ENCODE measurements at places on chromosomes 4 and X.

DNA sequence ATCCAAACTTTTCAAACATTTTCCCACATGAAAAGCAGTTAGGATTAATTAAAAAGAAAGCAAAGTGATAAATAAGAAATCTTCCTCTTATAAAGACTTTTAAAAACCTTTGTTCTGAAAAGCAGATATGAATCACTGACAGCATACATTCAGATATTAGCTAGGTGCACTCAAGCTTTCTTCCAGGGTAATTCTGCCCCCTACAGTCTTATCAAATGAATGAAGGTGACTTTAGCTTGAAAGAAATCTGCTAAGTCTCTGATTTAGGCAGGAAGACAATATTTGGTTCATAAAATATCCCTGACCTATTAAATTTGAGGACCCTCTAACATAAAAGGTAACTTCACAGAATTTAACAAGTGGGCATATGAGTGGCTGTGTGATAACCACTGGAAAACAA is 209.1 kb upstream of the FAM47A start:
- no peak for DNase-seq

DNA sequence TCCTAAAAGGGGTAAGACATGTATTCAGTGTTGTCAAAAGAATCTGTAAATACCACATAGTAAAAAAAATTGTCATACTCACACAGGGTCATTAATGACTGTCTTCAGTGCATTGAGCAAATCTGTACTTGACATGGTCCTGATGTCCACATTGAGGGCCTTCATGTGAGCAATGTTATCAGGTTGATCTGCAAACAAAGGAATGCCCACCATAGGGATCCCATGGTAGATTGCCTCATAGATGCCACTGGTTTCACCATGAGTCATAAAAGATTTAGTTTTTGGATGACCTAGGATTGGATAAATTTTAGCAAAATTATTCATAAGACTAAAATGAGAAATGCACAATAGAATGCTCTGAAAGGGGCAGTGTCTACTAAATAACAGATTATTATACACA is 38.1 kb upstream of the UGT2B15 start:
- DNase-seq, result no peak

DNA sequence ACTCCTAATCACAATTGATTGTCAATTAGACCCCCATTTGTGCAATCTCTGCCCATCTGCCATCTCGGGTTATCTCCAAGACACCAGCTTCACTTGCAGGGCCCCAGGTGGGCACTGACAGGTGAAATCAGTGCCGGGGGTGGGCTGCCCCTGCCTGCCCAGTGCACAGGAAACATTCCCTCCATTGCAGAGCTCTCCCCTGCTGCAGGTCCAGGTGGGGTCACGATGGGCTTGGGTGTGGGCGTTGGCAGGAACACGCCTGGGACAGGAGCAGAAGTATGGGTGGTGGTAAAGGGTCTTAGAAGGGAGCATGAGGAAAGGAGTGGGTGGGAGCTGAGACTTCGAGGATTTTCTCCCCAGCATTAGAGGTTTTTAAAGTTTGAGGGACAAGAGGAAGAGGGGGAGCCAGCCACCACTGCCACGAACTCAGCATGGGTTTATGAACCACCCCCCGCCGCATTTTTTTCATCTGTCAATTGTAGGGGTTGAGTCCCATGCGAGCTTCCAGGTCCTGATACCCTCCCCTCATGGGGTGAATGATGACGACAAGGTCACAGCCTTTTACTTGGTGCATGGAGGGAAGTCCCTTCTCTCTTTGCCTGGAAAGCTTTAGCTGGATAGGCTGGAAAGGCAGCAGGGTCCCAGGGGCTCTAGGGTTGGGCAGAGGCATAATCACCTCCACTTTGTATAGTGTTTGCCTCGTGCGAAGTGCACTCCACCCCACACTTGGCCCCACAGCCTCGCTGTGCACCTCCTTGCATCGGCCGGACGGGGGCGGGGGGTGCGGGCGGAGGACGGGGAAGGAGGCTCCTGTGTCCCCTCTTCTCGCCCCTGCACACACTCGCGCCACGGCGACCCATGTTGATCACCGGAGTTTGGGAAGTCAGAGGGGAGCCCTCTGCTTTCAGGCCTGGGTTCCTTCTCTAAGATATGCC is 3.5 kb upstream of the NKX1-1 start:
- no peak for DNase-seq

DNA sequence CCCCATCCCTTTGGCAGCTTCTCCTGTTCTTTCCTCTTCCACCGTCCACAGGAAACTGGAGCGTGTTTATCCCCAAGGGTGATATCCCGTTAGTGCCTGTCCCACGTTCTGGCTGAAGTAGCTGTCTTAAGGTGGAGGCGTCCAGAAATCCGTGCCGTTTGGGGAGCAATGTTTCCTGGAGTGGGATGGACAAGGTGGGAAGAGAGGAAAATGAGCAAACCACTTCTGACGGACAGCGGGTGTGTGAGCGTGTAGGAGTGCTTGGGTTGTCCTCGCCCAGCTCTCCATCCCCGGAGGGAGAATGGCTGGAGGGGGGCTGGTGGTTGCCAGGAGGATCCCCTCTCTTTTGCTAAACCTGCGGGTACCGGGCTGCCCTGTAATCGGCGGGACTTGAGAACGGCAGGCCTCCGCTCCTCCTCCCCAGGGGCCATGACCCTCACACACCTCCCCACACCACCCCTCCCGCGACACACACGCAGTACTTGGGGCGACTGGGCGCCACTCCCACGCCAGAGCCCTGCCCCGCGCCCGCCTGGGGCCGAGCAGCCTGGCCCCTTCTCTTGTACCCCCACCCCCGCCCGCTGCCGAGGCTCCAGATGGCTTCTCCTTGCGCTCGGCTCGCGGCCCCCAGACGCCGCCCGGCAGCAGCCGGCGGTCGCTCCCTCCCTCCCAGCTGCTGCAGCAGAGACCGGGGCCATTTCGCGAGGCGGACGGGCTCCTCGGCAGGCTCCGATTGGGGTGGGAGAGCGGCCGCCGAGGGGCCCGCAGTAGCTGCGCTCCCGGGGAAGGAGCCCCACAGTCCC is 13.9 kb upstream of the PRDM8 start:
- DNase-seq, result peak; percentile 36

DNA sequence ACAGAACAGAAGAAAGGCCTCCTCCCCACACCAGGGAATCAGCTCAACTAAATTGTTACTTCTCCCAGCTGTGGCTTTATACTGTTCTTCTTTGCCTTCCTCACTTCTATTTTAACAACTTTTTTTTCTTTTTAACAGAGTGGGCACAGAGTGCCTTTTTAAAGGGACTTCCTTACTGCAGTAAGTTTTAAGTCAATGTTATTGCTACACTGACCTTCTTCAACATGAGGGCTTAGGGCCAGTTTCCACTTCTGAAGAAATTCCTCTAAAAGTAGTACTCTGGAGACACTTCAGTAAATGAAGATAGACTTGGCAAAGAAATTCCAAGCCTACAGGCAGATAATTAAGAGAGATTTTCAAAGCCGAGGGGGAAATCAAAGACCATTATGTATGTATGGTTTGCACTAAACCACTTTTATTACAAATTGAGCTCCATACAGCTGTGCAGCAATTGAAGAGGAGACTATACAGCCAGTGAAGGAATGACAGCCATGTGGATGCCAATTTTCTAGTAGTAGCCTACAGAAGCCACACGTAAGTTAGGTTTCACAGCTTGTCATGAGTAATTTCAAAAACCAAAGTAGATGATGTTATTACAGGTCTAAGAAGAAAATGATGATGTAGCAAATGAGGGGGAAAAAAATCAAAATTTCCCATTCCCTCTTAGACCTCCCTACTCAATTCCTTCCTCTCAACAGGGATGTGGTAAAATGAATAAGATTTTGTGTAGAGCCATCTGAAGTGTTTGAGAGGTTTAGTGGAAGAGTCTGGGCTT is 36.9 kb upstream of the RASGEF1B start:
- no peak for DNase-seq

- no peak for DNase-seq
These were observed 119.3 kb upstream of the CLNK start for GRCh38 chr4:10803713-10804343.

DNA sequence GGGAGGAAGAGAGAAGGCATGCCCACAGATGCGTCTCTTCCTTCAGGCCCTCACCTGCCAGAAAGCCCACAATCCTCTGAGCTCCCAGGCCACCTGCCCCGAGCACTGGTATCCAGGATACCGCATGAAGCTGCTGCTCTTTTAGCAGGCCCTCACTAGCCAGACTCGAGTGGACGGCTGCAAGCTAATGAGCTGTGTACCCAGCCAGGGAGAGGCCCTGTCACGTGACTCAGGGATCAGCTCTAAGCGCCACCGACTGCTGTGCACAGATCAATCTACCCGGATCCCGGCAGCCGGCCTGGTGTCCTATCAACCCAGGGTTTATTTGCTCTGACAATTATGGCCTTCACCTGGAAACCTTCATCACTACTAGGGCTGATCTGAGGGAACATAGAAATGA is 39.0 kb downstream of the BCOR start:
- DNase-seq, result no peak

DNA sequence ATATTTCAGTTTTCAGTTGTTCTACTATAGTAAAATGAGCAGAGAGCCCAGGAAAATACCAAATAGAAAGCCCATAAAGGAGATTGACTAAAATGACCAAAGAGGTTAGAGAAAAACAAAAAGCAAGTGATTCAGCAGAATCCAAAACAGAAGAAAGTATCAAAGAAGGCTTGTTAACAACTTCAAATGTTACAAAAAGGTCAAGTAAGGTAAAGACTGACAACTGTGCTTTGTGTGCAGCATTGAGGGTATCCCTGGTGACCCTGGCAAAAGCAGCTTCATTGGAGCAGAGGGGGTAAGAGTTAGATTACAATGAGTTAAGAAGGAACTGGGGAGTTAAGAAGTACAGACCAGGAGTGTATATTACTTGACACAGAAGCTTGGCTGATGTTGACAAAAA is 317.9 kb downstream of the OPHN1 start:
- no peak for DNase-seq

- no peak for DNase-seq
These were observed 78.6 kb downstream of the CAMK2D start for GRCh38 chr4:113682730-113683537.

GRCh38 chrX:47619486-47620302 is at the start of gene SYN1:
TSS of gene SYN1 (minus strand) at chrX:47619857. CDS start at chrX:47619728, 129 bp downstream.
- peak; percentile 63 for DNase-seq

DNA sequence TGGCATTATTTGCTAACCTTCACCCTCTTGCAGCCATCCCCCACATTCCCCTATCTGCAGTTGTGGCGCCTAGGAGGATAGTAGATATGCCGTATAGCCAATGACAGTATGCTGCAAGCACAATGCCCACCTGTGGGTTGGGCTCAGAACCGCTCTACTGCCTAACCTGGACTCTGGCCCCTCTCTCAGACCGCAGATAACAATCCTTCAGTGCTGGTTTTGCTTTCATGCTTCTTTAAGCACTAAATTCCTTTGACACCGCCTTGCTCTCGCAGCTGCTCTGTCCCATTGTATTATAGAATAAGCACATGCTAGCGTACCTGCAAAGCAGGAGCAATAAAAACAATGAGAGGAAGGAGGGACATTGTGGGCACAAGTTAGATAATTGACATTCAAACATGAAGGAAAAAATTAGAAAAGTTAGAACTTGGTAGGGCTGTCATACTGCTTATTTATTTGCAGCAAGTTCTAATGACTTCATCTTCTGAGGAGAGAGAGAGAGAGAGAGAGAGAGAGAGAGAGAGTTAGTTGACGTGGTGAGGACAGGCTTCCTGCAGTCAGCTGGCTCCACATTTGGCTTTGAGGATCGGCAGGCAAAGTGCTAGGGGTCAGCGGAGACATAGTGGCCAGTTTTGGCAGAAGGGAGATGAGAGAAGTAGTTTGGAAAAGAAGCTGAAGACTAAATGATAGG is 55.8 kb downstream of the WWC2 start:
- DNase-seq, result no peak

- peak; percentile 14 for DNase-seq
These were observed 35.7 kb upstream of the INTS6L start for GRCh38 chrX:135484641-135485289.

- no peak for DNase-seq
These were observed 254.5 kb downstream of the SPRY1 start for GRCh38 chr4:123651066-123651465.

- no peak for DNase-seq
These were observed 106.1 kb downstream of the NHS start for GRCh38 chrX:17481086-17481485.
